GM23248 (cell line): ENCODE measurements at places on chromosomes 4 and X. TPM values are rescaled to one million over a fixed set of nuclear protein-coding genes. Genes with fewer than 3 reads are reported as not detected.

- H3K27me3 ChIP-seq: no peaks in the 10 kb centered on the region
- H3K27ac ChIP-seq: no peak overlapping the region
- no peak for DNase-seq
- no peaks in the 10 kb centered on the region for H3K4me1 ChIP-seq
- H3K4me3 ChIP-seq: no peak overlapping the region
- H3K36me3 ChIP-seq: no peaks in the 10 kb centered on the region
Measured at GRCh38 chr4:70533211-70533610, 14.8 kb downstream of the AMTN start.

DNA sequence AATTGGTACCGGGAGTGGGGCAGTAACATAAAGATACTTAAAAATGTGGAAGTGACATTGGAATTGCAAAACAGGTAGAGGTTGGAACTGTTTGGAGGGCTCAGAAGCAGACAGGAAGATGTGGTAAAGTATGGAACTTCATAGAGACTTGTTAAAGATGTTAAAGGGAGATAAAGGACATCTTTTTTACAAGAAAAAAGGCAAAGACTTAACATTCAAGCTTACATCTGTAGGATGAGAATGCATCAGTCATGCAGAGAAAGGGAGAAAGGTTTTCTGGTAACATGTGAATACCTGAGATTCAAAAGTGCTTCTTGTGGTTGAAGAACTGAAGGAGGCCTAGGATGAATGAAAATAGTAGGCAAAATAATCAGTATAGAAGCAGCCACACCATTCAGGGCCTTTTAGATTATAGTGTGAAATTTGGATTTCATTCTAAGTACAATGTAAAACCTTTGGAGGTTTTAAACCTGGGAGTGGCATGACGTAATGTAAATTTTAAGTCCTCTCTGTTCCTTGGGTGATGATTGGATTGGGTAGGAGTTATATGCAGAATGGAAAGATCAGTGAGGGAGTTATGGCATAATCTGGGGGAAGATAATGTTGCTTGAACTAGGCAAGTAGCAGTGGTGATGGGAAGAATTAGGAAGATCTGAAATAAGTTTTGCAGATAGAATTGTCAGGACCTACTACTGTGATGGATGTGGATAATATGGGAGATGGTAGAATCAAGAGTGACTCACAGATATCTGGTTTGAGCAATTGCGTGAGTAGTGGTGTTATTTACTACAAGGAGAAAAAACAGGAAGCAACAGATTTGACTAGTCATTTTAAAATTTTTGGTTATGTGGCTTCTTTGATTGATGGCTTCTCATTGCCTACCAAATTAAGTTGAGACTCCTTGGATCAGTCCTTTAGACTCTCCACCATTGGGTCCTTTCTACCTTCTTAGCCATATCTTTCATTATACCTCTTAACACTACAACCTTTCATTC, 138.7 kb downstream of the VSIG4 start:
- no peak for DNase-seq
- H3K27ac ChIP-seq: no peak overlapping the region
- H3K4me1 ChIP-seq: no peaks in the 10 kb centered on the region
- no peaks in the 10 kb centered on the region for H3K36me3 ChIP-seq
- H3K4me3 ChIP-seq: no peak overlapping the region

DNA sequence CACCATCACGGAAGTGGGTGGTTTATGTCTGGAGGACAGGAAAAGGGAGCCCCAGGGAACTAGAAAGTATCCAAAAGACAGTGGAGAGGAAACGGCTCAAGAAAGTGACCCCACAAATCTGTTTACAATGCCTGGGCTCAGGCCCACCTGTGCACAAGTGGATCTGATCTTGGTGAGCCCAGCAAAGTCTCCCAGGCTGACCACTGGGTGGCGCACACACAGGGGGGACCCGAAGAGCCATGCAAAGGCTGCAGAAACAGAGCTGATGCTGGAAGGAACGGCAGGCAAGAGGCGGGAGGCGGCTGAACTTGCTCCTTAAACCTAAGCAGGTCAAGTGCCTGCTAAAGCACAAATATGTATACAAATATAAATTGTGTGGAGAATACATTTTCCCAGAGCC, 9.6 kb downstream of the HAUS7 start:
- H3K4me3 ChIP-seq: no peak overlapping the region
- no peaks in the 10 kb centered on the region for H3K36me3 ChIP-seq
- peaks cover 7% of the 10 kb centered on the region for H3K4me1 ChIP-seq
- no peaks in the 10 kb centered on the region for H3K27me3 ChIP-seq
- H3K27ac ChIP-seq: no peak overlapping the region

- no peaks in the 10 kb centered on the region for H3K4me1 ChIP-seq
- H3K36me3 ChIP-seq: no peaks in the 10 kb centered on the region
- no peak overlapping the region for H3K27ac ChIP-seq
- no peaks in the 10 kb centered on the region for H3K27me3 ChIP-seq
- DNase-seq: no peak
- no peak overlapping the region for H3K4me3 ChIP-seq
Measured at GRCh38 chr4:96407225-96407624, 567.3 kb downstream of the PDHA2 start.

GRCh38 chrX:148337873-148338272, 162.5 kb upstream of the AFF2 start:
- H3K27me3 ChIP-seq: no peaks in the 10 kb centered on the region
- no peak for DNase-seq
- H3K4me1 ChIP-seq: no peaks in the 10 kb centered on the region
- no peak overlapping the region for H3K4me3 ChIP-seq

DNA sequence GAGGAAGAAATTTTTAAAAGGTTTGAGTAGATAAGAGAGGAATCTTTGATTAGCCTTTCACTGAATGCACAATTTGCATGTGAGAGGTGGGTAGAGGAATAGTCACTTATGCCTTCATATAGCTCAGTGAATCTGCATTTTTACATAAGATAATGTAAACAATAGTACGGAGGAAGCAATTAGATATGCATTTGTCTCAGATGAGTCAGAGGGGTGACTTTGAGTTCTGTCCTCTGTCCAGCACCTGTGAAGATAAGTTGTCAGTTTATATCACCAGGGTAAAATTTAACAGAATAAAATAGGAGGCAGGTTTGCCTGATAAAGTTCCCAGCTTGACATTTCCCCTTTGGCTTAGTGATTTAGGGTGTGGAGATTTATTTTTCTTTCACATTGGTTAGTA, 841.9 kb downstream of the PCDH18 start:
- no peaks in the 10 kb centered on the region for H3K4me1 ChIP-seq
- no peak overlapping the region for H3K4me3 ChIP-seq
- H3K36me3 ChIP-seq: no peaks in the 10 kb centered on the region
- H3K27ac ChIP-seq: no peak overlapping the region

DNA sequence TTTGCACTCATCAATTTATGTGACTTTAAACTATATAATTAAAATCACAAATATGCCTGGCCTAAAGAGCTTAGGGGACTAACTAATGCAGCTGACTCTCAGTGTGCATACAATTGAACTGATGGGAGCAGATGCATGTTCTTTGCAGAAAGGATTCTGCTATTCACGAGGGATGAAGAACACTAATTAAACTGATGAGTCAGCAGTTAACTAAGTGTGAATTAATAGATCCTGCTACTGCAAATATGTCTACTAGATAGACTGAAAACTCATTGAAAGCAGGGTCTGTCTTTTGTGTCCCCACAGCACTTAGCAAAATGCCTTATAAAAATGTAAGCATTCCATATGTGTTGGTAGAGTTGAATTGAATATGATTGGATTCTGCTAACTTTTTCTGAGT, 104.0 kb downstream of the SRPX start:
- H3K27ac ChIP-seq: no peak overlapping the region
- no peaks in the 10 kb centered on the region for H3K36me3 ChIP-seq
- H3K27me3 ChIP-seq: no peaks in the 10 kb centered on the region
- DNase-seq: no peak
- no peak overlapping the region for H3K4me3 ChIP-seq

- no peak within 1 kb of the TSS for H3K27ac ChIP-seq
- peak; percentile 33 for DNase-seq
- H3K4me3 ChIP-seq: peak within 1 kb of the TSS; percentile 66
- H3K27me3 ChIP-seq: no peaks in the 10 kb centered on the region
- H3K4me1 ChIP-seq: no peaks in the 10 kb centered on the region
Measured at GRCh38 chrX:73214426-73215094, at the start of gene NAP1L2. Gene NAP1L2 (minus strand): TSS chrX:73214851. CDS start chrX:73214492, 359 bp downstream.

- H3K4me3 ChIP-seq: no peak overlapping the region
- H3K36me3 ChIP-seq: no peaks in the 10 kb centered on the region
- H3K27me3 ChIP-seq: no peaks in the 10 kb centered on the region
Measured at GRCh38 chrX:116526010-116526409, 63.2 kb upstream of the CT83 start.

DNA sequence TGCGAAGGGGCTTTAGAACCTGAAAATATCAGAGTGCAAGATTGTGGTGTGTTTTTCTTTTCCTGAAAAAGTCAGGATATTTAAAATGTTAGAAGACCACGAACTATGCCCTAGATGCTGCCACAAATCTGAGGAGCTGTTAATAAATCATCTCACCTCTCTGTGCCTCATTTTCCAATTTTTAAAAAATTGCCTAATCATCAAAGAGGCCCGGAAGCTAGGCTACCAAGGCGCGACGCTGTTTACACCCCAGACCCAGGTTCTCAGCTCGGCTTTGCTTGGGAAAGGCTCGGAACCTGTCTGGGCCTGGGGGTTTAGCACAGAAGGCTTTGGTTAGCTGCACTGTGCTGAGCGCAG, 409.6 kb downstream of the BCOR start:
- peak overlapping the region; percentile 57; the same call in 1 of the 2 replicates for H3K4me3 ChIP-seq
- no peak overlapping the region for H3K27ac ChIP-seq
- H3K4me1 ChIP-seq: no peaks in the 10 kb centered on the region
- no peaks in the 10 kb centered on the region for H3K36me3 ChIP-seq

- no peak overlapping the region for H3K4me3 ChIP-seq
- H3K4me1 ChIP-seq: no peaks in the 10 kb centered on the region; the same call in 1 of the 2 replicates
- no peaks in the 10 kb centered on the region for H3K36me3 ChIP-seq
- no peak for DNase-seq
- H3K27me3 ChIP-seq: no peaks in the 10 kb centered on the region
Measured at GRCh38 chrX:71992711-71993110, 82.1 kb downstream of the NHSL2 start.

- no peak overlapping the region for H3K27ac ChIP-seq
- H3K4me3 ChIP-seq: no peak overlapping the region
- no peaks in the 10 kb centered on the region for H3K4me1 ChIP-seq
Measured at GRCh38 chrX:143115466-143115865, 89.7 kb downstream of the SPANXN4 start.

- H3K4me1 ChIP-seq: no peaks in the 10 kb centered on the region
- H3K4me3 ChIP-seq: no peak overlapping the region
- H3K27me3 ChIP-seq: peaks cover 45% of the 10 kb centered on the region
- H3K36me3 ChIP-seq: no peaks in the 10 kb centered on the region
- no peak overlapping the region for H3K27ac ChIP-seq
Measured at GRCh38 chr4:108512615-108513505, 107.5 kb upstream of the RPL34 start.

DNA sequence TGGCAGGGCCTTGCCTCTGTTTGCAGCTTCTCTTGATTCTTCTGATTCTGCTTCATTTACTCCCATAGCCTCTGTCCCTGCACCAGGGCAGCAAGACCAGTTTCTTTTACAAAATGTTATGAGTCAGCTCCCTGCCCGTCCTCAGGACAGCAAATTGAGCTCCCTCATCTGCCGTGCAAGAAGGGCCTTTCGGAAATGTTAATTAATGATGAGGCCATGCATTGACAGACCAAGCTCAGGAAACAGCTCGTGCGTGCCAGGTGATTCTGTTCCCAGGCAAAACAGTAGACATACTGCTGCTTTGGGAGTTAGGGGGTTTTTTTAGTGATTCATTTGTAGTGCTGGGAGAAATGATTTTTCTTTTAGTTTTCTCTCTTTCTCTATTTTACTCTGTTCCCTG, 231.7 kb downstream of the FBXW7 start:
- no peaks in the 10 kb centered on the region for H3K4me1 ChIP-seq
- DNase-seq: peak; percentile 57
- no peak overlapping the region for H3K4me3 ChIP-seq
- no peak overlapping the region for H3K27ac ChIP-seq

DNA sequence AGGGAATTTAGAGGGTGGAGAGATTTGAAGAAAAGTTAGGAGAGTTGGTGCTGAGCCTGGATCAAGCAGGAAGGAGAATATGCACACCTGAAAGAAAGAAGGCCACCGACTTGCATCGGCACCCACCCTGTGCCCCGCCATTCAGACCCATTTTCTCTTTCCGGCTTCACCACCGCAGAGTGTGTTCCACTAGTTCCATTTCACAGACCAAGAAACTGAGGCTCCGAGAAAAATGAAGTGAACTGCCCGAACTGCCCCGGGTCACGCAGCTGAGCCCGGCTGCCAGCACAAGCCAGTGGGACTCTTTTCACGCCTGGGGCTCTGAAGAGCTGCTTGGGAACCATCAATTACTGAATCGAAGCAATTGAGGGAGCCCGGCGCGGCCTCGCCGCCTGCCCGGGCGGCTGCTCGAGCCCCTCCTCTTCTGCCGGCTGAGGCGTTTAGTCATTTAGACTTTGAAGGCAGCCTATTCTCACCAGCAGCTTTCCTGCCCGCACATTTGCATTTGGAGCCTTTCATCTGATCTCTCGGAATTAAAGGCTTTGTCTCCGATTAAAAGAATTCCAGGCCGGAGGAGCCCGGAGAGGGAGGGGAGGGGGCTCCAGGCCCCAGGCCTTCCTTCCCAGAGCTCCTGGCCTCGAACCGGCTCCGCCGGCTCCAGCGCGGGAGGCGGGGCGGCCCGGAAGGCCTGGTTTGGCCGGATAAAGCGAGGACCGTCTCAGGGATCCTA, 140.2 kb upstream of the PJA1 start:
- DNase-seq: peak; percentile 41
- no peaks in the 10 kb centered on the region for H3K36me3 ChIP-seq
- H3K4me1 ChIP-seq: no peaks in the 10 kb centered on the region
- no peak overlapping the region for H3K4me3 ChIP-seq
- no peaks in the 10 kb centered on the region for H3K27me3 ChIP-seq
- H3K27ac ChIP-seq: no peak overlapping the region

- H3K27me3 ChIP-seq: no peaks in the 10 kb centered on the region
- H3K27ac ChIP-seq: peak overlapping the region; percentile 62
- peaks cover 23% of the 10 kb centered on the region for H3K4me1 ChIP-seq
- peak; percentile 88 for DNase-seq
- no peaks in the 10 kb centered on the region for H3K36me3 ChIP-seq
- no peak overlapping the region for H3K4me3 ChIP-seq
Measured at GRCh38 chr4:113996599-113997177, 17.2 kb upstream of the ARSJ start.

- no peaks in the 10 kb centered on the region for H3K27me3 ChIP-seq
- H3K27ac ChIP-seq: no peak overlapping the region
- H3K36me3 ChIP-seq: peaks cover 50% of the 10 kb centered on the region
- no peaks in the 10 kb centered on the region for H3K4me1 ChIP-seq
- DNase-seq: no peak
Measured at GRCh38 chr4:53997898-53998297, 66.5 kb downstream of the CHIC2 start.

DNA sequence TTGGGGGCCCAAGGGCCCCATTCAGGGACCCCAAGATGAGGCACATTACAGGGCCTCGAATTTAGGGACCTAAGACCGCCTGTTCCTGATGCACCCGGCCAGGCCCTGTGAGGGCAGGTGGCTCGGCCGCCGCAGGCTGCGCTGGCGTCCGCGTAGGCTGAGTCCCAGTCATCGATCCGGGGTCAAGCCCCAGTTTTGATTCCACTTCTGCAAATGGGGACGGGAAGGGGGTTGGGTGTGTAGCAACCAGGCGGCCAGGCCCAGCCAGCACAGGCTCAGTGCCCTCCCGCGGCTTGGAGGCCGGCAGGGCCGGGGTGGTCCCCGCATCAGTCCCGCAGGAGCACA, 327 bp downstream of the PNPLA4 start:
- peak overlapping the region; percentile 35; the same call in 1 of the 2 replicates for H3K27ac ChIP-seq
- no peaks in the 10 kb centered on the region for H3K36me3 ChIP-seq
- H3K4me1 ChIP-seq: 0 out of 2 replicates have a peak, but pooled peaks cover 3% of the 10 kb centered on the region
- H3K4me3 ChIP-seq: peak overlapping the region; percentile 71

HS3ST1 gene
- total RNA-seq: not detected in 2 replicates

PNMA6A gene
- 0.22 and 1.1 TPM in 2 replicates for total RNA-seq

PIM2 gene
- 4.6 and 5.6 TPM in 2 replicates for total RNA-seq

SASH3 gene
- total RNA-seq: not detected in 2 replicates

UGT2A3 gene
- not detected in 2 replicates for total RNA-seq

NOX1 gene
- total RNA-seq: not detected in 2 replicates

PABPC1L2A gene
- total RNA-seq: not detected in 2 replicates

P2RY8 gene
- not detected in 2 replicates for total RNA-seq

CUL4B gene
- 158 and 169 TPM in 2 replicates for total RNA-seq

IQSEC2 gene
- 10.2 and 11.8 TPM in 2 replicates for total RNA-seq
